ENCODE measurements at places on chromosomes 5 and 9.

DNA sequence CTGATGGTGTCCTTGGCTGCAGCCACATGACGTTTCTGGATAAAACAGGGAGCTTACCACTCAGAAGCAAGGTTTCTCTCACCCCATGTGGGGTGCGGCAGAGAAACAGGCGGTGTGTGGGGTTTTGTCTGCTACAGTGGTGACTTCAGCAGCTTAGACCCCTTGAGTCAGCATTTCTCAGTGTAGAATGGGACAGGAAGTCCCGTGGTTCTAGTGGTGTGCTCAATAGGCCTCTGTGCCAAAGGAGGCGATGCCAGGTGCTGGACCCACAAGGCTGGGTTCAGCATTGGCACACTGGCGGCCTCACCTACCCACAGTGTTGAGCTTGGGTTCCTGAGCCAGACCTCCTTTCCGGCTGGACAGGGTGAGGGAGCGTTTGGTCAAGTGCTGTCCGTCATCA, 125.2 kb upstream of the SMIM23 start:
- no peak for DNase-seq

DNA sequence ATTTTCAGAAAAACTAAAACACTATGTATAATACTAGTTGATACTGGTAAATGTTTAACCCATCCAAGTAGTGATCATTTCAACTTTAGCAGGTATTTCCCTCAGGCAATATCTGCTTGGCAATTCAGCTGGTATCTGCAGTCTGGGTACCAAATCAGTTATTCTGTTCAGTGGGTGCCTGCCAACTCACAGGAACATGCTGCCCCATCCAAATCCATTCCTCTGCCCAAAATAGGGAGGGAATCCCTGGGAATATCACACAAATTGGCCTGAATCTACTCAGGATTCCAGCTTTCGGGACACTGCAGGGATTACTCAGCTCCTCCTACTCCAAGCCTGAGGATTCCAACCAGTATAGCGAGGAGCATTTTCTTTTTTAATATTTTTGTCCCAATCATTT, 61.7 kb upstream of the PDE4D start:
- no peak for DNase-seq

- peak; percentile 48 for DNase-seq
Measured at GRCh38 chr5:32100230-32100629, 73.9 kb downstream of the GOLPH3 start.

DNA sequence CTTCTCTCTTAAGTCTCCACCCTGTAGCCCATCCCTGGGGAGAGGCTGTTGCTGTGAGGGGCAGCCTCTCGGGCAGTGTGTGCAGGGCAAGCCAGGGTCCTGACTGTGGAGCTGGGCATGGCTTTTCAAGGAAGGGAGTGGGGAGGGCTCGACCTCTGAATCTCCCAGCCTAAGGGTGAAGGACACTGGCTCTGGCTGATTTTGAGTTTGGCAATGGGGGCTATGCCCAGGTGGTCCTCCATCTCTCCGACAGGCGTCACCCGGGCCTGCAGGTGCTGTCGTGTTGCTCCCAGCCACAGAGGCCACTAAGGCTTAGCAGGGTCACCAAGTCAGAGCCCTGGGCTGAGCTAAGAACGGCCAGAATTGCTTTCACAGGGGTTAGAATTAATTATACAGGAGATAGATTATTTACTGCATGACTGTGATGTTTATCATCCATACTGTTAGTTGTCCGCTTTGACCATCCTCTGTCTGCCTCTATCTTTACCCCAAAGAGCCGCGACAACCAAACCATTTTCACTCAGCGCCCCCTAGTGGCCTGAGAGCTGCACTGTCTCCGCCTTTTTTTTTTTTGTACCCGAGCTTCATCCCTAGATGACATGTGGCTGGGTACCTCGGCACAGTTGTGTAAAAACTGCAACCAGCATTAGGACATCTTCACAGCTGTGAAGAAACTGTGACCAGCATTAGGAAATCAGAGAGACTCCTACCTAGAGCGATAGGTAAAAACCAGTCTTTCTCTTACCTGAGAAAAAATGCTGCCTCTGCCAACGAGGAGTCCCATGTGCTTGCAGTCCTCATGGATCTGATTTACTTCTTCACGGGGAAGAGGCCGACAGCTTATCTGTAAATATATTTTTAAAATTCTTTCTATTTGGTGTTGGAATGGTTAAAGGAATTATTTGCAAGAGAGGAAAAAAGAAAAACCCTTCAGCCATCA, 44.5 kb downstream of the AGXT2 start:
- DNase-seq = peak; percentile 48

DNA sequence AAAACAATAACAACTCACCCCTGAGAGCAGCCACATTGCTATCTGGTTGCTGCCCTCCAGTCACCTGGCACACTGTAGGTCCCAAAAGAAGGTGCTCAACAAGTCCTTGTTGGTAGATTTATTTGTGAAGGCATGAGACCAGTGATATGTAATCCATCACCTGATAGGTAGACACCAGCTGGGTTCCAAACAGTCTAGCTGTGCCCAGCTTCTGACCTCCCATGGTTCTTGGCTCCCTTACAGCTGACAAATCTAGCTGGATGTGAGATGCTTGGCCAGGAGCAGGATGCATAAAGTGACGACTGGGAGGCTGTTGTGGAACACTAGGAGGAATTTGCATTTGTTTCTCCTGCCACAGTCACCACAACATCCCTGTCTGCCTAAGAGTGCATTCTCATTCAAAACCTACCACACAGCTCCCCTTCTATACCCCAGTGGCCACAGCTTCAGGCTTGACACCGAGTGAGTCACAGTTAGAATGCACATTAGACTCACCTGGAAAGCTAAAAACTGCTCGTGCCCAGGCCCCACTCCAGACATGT, 7.8 kb upstream of the VLDLR start:
- no peak for DNase-seq

DNA sequence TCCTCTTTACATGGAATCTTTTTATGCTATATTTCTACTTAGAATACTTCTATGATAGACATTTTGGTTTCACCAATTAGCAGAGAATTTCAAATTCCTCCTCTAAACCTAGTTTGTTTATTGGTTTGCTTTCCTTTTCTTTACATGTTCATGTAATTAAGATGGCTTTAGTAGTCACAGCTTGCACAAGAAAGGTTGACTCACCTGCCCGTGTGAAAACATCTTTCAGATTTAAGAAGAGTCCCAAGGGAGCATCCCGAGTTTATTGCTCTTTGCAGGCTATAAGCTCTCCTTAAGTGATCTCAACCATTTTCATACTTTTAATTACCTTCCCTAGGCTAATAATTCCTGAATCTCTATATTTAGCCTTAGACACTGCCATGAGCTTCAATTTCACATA, 28.9 kb downstream of the TYRP1 start:
- peak; percentile 49 for DNase-seq

DNA sequence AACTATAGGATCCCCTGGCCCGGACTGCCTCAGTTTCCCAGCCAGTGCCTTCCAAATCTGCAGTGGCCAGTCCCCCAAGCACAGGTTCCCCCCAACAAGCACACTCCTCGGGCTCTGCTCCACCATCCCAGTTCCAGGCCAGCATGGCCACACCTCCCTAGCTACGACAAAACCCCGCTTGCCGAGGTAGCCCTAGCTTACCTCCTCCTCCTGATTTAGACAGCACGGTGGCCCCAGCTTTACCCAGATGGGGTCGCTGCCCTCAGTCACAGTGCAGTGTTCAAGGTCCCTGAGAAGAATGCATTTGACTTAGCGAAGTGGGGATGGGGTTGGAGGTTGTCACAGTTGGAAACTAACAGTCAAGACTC, 40.8 kb upstream of the GARNL3 start:
- DNase-seq = no peak

DNA sequence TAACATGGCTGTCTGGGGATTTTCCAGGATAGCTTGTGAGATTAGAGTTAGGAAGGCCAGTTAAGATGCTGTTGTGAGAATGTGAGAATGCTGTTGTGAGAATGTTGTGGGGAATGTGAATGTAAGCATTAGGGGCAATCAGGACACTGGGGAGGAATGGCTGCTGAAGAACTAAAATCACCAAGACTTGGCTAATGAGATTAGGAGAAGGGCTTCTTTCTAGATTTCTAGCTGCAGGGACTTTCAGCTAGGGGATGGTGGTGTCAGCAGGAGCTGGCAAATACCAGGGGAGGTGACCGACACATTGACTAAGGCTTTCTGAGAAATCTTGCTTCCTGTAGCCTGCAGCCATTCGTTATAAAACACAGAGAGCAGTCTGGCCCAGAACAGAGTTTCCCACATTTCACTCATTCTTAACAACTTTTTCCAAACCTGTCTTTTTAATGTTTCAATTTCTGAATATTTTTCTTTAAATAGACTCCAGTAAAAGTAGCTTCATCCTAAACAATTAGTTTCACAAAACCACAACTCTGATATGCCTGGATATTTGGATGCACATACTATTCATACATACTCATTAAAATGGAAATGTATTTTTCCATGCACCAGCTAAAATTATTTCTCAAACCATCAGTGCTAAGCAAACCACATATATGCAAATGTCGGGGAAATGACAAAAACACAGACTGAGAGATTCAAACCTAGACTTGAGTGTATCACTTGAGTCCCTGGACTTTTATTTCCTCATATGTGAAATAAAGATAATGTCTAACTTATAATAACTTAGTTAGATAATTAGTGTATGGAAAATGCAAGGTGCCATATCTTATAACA, 89.3 kb upstream of the TNC start:
- DNase-seq = peak; percentile 55

GRCh38 chr9:131017067-131017466, 8.1 kb downstream of the LAMC3 start:
- peak; percentile 16 for DNase-seq

GRCh38 chr5:160905285-160905684, 53.3 kb upstream of the ATP10B start:
- DNase-seq = no peak

GRCh38 chr5:101937041-101937440, 359.0 kb downstream of the SLCO4C1 start:
- DNase-seq = no peak

DNA sequence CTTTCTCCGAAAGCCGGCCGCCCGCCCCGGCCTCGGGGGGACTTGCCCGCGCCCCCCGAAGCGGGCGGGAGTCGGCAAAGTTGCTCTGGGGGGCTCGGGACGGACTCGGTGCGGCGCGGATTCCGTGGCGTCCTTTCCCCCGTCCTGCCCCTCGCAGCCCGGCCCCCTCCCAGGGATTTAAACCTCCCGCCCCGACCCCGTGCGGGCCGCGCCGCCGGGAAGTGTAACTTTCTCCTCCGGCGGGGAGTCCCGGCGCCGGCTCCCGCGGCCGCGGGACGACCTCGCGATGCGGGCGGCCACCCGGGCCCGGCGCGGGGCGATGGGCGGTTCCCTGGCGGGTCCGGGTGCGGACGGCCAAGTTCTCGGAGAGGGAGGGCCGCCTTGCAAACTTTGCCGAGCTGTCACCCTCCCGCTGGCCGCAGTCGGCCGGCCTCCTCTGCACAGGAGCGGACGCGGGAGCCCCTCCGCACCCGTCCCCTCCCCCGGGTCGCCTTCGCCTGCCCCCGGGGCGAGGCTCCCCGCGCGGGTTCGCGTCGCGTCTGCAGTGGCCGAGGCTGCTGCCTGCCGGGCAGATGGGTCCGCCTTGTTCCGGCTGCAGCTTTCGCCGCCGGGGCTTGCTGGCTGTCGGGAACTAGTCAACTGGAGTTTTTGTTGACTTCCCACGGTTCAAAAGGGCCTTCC, 732 bp downstream of the PBX3 start:
- DNase-seq = peak; percentile 25

- DNase-seq = no peak
Measured at GRCh38 chr5:164057121-164057520, 551.7 kb downstream of the MAT2B start.

- DNase-seq = no peak
Measured at GRCh38 chr9:87567571-87567970, 69.9 kb downstream of the DAPK1 start.

GRCh38 chr5:179869641-179870402, 11.2 kb upstream of the MRNIP start:
- DNase-seq = no peak
